ENCODE measurements at places on chromosomes 11 and 22. TPM values are rescaled to one million over a fixed set of nuclear protein-coding genes. Genes with fewer than 3 reads are reported as not detected.

GRCh38 chr11:102614485-102614884 lies 10.6 kb downstream of the MMP20 start:
- no peak overlapping the region for H3K4me3 ChIP-seq
- H3K36me3 ChIP-seq: no peaks in the 10 kb centered on the region
- H3K27ac ChIP-seq: no peak overlapping the region
- DNase-seq: no peak
- peaks cover 5% of the 10 kb centered on the region for H3K4me1 ChIP-seq

DUSP8 gene
- 7.6 TPM for total RNA-seq

- DNase-seq: no peak
- no peak overlapping the region for H3K27ac ChIP-seq
- H3K36me3 ChIP-seq: no peaks in the 10 kb centered on the region
- H3K4me1 ChIP-seq: peaks cover 11% of the 10 kb centered on the region
- no peaks in the 10 kb centered on the region for H3K27me3 ChIP-seq
- H3K4me3 ChIP-seq: no peak overlapping the region
These were observed 164.6 kb downstream of the MN1 start for GRCh38 chr22:27636716-27637508.

- H3K36me3 ChIP-seq: peaks cover 52% of the 10 kb centered on the region
- no peak overlapping the region for H3K4me3 ChIP-seq
- H3K4me1 ChIP-seq: no peaks in the 10 kb centered on the region
- no peak for DNase-seq
- no peaks in the 10 kb centered on the region for H3K27me3 ChIP-seq
These were observed 13.6 kb downstream of the IL17RA start for GRCh38 chr22:17098379-17098819.

DNA sequence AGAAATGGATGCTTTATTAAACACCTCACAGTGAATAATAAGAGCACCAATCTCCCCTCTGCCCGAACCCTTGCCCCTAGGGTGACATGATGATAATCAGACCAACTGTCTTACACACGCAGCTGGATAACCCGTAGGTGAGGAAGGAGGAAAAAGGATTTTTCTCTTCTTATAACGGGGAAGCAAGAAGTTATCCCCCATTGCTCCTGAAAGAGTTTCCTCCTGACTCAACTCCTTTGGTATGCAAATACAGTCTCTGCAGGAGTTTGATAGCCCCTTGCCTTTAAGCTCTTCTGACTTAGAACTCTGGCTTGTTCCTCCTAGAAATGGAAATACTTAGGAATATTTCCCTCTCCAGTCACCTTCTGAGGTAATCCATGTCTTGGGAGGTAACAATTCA lies 455.8 kb downstream of the TMEM135 start:
- no peaks in the 10 kb centered on the region for H3K4me1 ChIP-seq
- no peak for DNase-seq
- H3K4me3 ChIP-seq: no peak overlapping the region
- no peak overlapping the region for H3K27ac ChIP-seq

GRCh38 chr11:78100261-78100660 lies 20.6 kb upstream of the NDUFC2 start:
- peaks cover 5% of the 10 kb centered on the region for H3K36me3 ChIP-seq
- H3K27ac ChIP-seq: no peak overlapping the region
- no peak for DNase-seq
- no peak overlapping the region for H3K4me3 ChIP-seq
- no peaks in the 10 kb centered on the region for H3K27me3 ChIP-seq
- peaks cover 6% of the 10 kb centered on the region for H3K4me1 ChIP-seq

MS4A6E gene
- not detected for total RNA-seq

ME3 gene
- total RNA-seq: 62.5 TPM
